ENCODE measurements at places on chromosomes 2 and 18.
A peak's percentile ranks its signal among the peaks of the same experiment; 100 is the strongest.

- DNase-seq, result peak; percentile 29
Observed at GRCh38 chr2:203722411-203722810, 16.0 kb downstream of the CD28 start.

GRCh38 chr2:228064796-228065315 is 116.6 kb downstream of the SPHKAP start:
- DNase-seq, result no peak

GRCh38 chr2:42957109-42957860 is 164.9 kb upstream of the HAAO start:
- DNase-seq, result no peak

DNA sequence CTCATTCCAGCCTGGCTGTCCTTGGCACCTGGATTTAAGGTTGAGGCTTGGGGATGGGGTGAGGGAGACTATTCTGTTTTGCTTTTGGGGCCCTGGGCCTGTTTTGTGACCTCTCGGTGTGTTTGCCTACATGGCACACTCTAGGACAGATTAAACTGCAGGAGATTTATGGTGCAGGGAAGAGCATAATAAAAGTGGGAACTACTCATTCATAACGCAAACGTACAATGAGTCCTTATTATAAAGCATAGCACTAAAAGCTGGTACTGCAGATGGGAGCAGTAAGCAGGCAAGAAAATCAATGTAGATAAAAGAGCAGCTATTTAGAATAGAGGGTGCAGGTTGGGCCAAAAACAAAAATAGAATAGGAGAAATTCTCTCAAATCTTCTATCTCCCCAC is 238.4 kb downstream of the ACTR3 start:
- no peak for DNase-seq

DNA sequence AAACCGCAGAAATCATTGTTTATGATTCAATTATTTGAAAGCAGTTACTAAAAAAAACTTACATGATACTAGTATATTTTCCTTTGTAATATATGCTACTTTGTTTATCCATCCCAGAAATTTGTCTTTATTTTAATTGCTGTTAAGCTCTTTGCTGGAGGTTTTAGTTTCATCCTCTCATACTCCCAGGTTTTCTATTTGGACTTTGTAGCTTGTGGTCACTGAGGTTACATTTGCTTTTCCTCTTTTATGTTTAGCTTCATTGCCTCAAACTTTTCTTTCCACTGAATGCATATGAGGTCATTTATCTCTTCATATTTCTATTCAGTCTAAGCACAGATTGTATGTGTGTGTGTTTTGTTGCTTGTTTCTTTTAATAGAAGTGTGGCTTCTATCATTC is 89.9 kb downstream of the ERBB4 start:
- DNase-seq, result no peak

DNA sequence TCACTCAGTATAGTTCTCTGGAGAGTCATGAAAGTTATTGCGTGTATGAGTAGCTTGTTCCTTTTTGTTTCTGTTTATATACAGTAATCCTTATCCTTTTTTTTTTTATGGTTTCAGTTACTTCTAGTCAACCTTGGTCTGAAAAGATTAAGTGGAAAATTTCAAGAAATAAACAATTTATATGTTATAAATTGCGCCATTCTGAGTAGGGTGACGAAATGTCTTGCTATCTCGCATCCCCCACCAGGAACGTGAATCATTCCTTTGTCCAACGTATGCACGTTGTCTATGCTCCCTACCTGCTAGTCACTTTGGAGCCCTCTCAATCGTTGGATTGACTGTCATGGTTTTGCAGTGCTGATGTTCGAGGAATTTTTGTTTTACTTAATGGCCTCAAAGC is 60.4 kb downstream of the FAM117B start:
- DNase-seq, result no peak

DNA sequence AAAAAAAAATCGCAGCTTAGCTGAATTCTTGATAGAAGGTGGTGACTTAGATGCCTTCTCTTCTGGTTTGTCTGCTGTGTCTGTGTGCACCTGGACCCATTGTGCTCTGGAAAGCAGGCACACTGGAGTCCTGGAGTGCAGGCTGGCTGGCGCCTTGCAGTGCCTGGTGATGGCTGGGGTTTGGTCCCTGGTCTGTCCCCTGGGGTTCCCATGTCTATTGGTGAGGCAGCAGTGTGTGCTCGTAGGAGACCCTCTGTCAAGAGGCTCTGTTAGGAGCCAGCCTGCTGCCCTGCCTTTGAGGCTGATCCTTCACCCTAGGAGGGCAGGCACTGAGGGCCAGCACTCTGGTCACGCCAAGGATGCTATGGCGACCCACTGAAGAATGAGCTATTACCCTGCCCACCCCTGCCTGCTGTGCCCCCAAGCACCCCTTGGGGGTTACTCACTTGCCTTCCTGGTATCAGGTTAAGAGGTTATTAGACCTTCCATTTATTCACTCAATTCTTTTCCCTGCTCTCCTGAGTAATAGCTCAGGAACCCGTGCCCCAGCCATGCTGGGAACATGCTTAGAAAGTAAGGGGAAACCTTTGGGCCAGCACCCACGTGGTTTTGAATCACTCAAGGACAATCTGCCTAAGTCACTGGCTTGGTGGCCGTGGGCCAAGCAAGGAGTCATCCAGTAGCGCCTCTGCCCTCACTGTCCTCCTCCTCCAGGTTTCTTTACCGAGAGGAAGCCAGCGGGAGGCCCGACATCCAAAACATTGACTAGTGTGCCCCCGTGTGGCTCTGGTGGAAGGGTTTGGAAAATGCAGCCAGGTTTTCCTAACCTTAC is 284.5 kb downstream of the PRKCE start:
- peak; percentile 93 for DNase-seq

DNA sequence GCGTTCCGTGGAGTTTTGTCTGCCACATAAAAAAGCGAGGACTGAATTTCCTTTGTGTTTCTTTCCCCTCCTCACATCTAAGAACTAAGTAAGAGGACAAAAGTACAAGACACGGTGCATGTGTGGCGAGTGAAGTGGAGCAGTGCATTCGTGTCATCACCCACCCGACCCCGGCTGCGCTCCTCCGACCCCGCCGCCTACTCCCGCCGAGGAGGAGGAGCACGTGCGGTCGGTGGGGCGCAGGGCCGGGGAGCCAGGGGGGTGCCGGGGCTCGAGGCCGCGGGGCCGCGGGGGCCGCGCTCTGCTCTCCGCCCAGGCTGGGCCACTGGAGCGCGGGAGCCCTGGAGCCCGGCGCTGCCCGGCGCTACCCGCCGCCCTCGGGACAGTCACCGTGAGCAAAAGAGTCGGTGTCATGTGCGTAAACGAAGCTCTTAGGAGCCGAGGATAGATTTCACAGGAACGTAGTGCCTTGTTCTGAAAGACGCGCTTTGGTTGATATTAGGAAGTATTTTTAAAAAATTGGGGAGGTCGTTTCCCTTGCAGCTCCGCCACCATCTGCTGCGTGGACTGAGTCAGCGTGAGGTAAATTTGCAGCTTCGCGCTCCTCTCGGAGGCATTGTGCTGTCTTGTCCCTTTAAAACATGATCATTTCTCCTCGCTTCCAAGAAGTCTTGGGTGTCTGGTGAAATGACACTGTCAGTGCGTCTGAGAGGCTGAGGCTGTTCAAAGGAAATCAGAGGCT is 11.0 kb downstream of the TBR1 start:
- DNase-seq, result peak; percentile 38

DNA sequence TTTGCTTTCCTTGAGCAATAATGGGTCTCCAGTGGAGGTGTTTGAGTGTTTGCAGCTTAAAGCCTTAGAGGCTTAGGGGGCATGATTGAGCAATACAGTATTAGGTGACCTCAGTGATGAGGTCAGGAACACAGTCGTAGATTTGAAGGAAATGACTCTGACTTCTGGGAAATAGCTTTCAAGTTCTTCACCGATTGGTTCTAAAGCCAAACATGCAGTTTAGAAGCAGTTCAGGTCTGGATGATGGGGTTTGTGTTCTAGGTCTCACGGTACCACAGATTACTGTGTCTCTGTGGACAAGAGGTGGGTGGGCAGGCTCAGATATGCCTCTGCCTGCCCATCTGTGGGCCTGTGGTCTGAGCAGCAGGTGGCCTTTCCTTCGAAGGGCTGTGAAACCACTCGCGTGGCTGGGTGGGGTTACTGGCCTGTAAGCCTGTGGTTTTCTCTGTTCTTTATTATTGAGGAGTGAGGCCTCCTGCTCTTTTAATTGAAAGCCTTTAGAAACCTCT is 7.8 kb downstream of the MTHFD2 start:
- no peak for DNase-seq

- no peak for DNase-seq
Observed at GRCh38 chr2:233926806-233927205, 9.6 kb downstream of the TRPM8 start.

GRCh38 chr2:191467113-191467512 is 210.8 kb upstream of the NABP1 start:
- no peak for DNase-seq

DNA sequence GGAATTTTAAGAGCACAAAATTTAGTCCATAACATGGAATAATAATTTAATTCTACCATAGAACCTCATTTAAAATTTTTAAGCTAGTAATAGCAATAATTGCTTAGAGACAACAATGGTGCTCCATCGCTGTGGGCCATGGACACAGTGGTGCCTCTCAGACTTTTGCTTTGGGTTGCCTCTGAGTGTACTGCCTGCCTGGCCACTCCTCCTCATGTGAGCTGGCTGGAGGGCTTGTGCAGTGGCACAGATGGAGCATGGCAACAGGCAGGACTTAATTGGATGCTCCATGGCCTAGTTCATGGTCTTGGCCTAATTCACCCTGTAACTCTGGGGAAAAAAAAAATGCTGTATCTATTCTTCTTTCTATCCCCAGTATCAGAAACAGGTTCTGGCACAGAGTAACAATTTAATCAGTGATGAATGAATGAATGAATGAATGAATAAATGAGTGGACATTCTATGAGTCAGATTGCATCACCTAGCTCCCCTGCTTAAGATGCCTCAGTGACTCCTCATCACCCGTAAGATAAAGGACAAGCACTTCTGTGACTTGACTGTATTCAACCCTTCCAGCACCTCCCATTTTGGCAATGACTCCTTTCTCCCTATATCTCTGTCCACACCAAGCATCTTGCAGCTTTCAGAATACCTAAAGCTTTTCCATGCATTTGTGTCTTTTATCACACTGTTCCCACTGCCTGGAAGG is 211.8 kb upstream of the SLC14A2 start:
- no peak for DNase-seq

DNA sequence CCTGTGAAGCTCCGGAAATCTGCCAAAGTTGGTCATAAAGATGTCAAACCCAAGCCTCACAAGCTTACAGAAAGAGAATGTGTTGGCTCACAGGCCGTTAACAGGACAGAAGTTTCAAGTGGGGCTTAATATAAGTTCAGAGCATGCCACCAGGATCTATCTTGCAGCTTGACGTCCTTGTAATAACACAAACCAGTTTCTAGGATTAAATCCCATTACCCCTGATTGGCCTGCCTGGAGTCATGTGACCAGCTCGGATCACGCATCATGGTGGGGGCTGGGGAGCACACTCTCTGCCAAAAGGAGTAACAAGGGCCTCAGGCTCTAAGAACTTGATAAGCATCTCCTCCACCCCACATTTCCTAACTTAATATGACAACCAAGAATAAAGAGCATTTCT is 38.9 kb upstream of the SCG2 start:
- DNase-seq, result no peak

DNA sequence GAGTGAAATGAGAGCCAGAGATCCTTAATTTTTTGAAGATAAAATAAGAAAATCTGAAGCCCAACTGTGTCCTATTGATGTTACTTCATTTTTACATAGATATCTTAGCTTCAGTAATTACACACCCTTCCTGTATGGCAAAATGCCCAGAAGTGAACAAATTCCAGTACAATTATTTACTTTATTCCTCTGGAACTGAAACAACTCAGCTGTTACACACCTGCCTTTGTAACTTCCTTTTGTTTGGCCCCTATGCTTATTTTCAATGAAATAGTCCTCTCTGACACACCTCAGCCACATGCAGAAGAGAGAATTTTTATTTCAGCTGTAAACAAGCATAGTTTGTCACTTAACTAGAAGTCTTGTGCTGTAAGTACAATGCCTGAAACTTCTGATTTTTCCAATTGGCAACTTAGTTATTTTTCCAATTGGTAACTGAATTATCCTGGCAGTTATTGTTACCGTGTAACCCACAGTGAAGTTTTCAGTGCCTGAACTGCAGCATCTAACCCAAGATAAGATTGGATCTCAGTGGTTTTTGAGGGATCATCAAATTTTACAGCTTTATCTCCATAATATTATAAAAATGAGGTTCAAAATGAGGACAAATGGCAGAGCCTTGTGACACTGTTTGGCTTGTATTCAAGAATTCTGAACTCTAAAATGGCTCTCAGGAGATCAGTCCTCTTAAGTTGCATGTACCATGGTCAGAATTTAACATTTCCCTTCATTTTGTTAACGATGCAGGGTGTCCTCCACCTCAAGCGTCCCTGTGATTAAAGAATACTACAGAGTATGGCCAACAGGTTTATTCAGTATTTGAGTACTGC is 82.6 kb downstream of the PKP4 start:
- peak; percentile 34 for DNase-seq

DNA sequence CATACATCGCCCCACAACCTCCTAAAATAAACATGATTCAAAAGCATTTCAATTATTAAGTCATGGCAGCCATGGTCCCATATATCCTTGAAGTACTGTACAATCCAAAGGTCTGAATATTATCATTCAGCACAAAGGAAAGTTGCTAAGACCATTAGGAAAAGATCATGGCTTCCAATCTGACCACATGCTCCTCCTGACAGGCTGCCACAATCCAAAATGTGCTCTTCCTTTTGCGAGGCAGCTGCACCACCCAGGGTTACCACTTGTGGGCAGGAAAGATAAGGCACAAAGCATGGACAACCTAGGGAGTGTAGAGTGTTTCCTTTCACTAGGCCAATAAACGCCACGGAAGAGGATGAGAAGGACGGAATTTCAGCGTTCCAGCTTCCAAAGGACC is 5.4 kb downstream of the BOLA3 start:
- no peak for DNase-seq

- DNase-seq, result no peak
Observed at GRCh38 chr18:21289827-21290226, 47.8 kb downstream of the GREB1L start.

DNA sequence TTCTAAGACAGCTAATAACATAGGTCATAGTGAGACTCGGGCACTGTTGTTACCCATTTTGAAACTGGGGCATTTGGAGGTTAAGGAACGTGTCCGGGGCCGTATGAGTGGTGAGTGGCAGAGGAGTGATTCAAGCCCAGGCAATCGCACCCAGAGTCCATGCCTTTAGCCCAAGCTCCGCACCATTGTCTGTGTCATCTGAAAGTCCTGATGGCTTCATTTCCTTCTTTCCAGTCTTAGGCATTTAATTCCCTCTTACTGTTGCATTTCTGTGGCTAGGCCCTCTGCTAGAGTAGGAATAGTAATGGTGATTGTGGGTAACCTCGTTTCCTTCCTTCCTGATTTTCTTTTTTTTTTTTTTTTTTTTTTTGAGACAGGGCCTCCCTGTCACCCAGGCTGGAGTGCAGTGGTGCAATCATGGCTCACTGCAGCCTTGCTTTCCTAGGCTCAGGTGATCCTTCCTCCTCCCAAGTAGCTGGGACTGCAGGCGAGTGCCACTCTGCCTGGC is 49.8 kb upstream of the ASB1 start:
- DNase-seq, result peak; percentile 59

GRCh38 chr18:34901299-34901698 is 139.9 kb upstream of the MAPRE2 start:
- no peak for DNase-seq
